ENCODE measurements at places on chromosomes 12 and 14.

DNA sequence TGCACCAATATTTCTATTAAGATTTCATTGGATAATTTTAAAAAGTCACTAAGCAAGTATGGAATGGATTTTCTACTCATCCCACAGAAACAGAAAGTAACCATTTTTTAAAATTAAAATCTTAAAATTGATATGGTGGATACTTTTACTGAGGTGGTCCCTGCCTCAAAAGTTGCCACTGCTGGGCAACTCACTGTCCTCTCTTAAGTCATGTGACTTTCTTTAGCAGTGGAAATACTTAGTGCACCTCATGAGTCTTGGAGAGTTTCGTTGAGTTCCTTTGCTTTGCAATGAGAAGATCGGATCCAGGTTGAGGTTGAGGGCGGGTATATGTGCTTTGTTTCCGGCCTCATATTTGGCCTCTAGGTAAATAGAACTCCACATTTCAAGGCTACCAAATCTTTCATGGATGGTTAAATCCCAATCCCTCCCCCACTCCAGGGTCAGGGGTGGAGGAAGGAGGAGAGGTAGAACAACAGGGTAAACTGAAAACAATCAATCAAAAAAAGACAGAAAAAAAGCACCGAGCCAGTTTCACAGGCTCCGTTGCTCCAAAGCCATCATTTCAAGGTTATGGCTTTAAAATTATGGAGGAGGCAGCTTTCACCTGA is 39.5 kb upstream of the DUSP6 start:
- no peak for DNase-seq

- DNase-seq, result no peak
Measured at GRCh38 chr12:117664169-117664568, 302.7 kb upstream of the NOS1 start.

DNA sequence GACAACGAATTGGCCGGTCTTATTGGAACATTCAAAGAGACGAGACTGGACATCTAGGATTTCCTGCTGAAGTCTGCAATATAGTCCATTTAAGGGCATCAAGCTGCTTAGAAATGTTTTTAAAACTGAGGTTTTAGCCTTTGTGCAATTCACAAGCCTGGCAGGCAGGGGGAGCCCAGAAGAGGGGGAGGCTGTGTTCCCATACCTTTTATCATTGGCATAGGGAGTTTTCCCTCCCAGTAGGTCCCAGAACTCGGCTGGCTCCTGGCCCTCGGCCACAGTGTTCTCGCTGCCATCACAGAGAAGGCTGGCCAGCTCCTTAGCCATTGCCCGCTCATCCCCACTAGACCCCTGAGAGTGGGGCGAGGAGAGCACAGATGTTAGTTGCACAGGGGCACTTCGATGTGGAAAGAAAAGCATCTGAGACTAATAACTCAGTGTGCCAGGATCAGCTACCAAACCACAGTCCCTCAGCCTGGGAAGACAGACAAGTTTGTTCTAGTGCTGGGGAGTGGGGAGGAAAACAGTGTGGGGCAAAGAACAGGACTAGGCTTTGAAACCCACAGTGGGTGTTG is 15.1 kb downstream of the AVIL start:
- peak; percentile 8 for DNase-seq

GRCh38 chr14:100867631-100868315 is 35.7 kb downstream of the RTL1 start:
- no peak for DNase-seq

GRCh38 chr14:103604620-103605019 is 24.4 kb upstream of the KLC1 start:
- no peak for DNase-seq

GRCh38 chr14:76405627-76406026 is 29.7 kb downstream of the ESRRB start:
- DNase-seq, result no peak

DNA sequence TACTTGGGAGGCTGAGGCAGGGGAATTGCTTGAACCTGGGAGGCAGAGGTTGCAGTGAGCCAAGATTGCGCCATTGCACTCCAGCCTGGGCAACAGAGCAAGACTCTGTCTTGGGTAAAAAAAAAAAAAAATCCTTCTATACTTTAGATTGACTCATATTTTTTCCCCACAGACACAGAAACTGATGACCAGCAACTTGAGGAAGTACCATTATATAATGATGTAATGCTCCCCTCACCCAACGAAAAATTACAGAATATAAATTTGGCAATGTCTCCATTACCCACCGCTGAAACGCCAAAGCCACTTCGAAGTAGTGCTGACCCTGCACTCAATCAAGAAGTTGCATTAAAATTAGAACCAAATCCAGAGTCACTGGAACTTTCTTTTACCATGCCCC is 24.3 kb upstream of the SNAPC1 start:
- no peak for DNase-seq

- DNase-seq, result no peak
Measured at GRCh38 chr12:29428633-29429032, 47.7 kb upstream of the ERGIC2 start.

GRCh38 chr14:84825481-84826251 is 704.3 kb upstream of the FLRT2 start:
- no peak for DNase-seq

GRCh38 chr14:64196814-64197411 is 97.3 kb downstream of the ESR2 start:
- no peak for DNase-seq

DNA sequence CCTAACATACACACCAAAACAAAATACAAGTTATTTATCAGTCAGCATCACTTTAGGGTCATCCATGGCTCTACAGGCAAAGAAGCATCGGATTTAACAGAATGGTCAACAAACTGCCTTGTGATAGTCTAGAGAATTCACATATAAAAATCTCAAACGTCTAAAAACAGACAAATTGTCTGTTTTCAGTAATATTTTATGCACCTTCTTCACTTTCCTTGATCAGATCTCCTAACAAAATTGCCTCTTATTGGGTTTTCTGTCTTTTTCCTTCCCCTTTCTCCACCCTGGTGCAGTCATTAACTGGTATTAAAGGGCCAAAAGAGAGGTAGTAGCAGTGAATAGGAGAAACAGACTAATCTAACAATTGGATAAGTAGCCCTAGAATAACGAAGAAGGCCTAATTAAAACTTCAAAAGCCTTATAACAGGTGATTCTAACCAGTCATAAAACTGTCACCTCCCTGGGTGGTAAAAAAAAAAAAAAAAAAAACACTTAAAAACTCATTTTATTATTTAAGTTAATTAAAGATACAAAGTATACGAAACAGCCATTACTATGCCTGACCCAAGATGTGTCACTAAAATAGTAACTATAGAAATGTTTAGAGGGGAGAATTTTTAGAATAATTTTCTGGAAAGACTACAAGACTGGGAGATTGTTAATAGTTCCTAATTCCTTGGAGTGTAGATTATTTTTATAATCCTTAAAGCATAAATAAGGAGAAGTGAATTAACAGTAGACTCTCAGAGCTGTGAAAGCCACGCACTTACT is 1.5 kb downstream of the KIF21A start:
- DNase-seq, result no peak

- DNase-seq, result no peak
Measured at GRCh38 chr12:127820271-127820670, 446.7 kb upstream of the TMEM132C start.

- no peak for DNase-seq
Measured at GRCh38 chr12:60227916-60228315, 632.1 kb downstream of the SLC16A7 start.

DNA sequence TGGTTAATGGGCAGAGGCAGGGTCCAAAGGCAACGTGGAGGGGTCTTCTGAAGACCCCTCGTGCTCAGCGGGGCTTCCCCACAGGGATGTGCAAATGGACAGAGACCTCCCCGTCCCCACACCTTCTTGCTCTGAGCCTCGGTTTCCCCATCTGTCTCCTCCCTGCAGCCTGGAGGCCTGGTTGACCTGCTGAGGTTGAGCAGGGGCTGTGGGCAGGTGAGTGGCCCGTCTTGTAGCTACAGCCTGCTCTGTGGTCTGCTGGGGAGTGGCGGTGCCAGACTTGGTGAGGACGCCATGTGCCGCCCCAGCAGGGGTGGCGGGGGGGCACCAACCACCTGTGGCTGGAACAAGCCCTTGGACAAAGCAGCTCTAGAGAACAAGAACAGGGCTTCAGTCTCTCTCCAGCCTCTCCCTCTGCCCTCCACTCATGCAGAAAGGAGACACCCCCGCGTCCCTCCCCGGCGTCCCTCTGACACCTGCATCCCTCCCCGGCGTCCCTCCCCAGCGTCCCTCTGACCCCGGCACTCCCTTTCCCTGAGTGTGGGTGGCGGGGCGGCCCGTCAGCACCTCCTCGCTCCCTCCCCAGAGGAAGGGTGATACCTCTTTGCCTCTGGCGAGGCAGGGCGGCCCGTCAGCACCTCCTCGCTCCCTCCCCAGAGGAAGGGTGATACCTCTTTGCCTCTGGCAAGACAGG is 83.7 kb downstream of the NOC4L start:
- DNase-seq, result no peak

GRCh38 chr14:78982551-78982950 is 812.4 kb downstream of the NRXN3 start:
- DNase-seq, result no peak

- no peak for DNase-seq
Measured at GRCh38 chr14:101973356-101973755, 9.0 kb downstream of the DYNC1H1 start.

GRCh38 chr14:84546236-84546635 is 983.7 kb upstream of the FLRT2 start:
- no peak for DNase-seq

DNA sequence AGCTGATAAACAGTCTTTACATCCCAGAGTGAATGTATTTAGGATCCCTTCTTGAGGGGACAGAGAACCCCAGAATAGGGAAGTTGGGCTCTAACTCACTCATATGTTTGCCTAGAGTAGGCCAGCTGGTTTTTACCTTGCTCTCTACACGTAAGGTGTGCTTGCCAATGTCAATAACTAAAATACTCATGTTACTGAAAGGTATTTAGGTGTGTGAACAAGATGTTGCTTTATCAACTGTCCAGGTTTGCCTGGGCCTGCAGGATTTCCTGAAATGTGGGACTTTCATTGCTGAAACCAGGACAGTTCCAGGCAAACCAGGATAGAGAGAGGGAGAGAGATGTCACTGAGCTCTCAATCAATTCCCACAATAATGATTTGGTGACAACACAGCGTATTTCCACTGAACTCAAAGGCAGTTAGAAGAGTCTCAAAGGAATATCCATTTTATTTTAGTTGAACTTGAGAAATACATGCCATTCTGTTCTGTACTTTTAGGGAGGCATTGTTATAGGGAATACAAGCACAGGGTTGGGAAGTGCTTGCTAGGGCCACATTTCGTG is 171.7 kb downstream of the NRXN3 start:
- DNase-seq, result no peak

- no peak for DNase-seq
Measured at GRCh38 chr14:70706177-70706576, 64.5 kb downstream of the TTC9 start.

DNA sequence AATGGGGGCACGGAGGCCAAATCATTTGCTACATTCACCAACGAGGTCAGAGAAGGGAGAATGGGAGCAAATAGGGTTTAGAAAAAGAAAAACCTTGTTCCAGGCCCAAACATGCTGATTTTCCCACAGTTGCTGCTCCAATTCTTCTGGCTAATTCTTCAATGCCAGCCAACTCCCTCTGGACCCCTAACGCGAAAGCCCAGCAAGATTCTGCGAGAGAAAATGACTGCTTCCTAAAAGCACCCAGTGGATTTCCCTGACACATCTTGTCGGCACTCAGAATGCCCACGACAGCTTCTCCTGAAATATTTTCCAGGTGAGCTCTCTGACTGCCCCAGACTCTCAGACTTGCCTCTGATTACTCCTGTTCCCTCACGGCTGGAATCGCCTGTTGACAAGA is 689.4 kb downstream of the MED13L start:
- DNase-seq, result no peak

GRCh38 chr12:132824053-132824452 is 4.6 kb downstream of the GOLGA3 start:
- DNase-seq, result no peak

DNA sequence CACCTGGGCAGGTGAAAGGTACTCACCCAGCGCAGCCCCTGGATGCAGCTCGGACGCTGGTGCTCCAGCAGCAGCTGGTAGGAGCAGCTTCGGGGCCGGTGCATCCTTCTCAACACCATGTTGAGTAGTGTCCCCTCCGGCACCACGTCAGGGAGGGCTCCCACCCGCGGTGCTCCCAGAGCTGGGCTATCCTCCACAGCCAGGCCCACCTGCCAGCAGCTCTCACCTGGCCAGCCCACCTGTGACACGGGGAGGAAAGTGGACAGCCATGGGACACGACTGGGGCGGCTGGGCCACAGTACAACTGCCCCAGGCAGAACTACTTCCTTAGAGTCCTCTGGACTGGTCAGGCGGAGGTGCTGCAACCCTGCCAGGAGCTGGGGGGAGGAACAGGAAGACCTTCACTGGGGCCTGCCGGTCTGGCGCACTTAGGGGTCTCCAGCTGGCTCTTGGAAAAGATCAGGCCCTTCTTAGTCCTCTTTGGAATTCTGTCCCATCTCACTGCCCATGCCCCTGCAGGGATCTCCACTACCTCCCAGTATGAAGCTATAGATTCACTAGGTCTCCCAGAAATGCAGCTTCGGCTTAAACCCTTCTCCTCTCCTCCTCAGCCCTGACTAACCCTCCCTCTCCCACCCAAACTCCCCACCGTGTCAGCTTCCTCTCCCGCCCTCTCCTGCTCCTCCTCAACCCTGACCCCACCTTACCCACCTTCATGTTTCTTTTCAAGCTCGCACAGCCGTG is 668 bp downstream of the RAPGEF3 start:
- no peak for DNase-seq

GRCh38 chr14:74886001-74886400 is 4.3 kb downstream of the DLST start:
- no peak for DNase-seq

GRCh38 chr14:33908540-33909223 is 42.2 kb downstream of the EGLN3 start:
- DNase-seq, result no peak

DNA sequence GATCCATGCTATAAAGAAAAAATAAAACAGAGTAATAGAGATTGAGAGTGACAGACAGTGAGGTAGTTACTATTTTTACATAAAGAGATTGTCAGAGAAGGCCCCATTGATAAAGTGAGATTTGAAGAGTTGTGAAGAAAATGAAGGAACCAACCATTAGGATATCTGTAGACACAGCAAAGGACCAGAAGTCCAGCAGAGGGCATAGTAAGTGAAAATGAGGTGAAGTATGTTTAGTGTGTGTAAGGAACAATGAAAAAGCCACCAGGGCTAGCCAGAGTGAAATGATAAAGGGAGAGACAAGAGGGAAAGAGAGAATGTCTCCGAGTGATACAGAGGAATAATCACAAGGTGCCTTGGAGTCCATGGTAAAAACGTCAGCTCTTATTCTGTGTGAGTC is 411.0 kb downstream of the NELL2 start:
- no peak for DNase-seq

- no peak for DNase-seq
Measured at GRCh38 chr14:38074081-38074480, 133.6 kb upstream of the SSTR1 start.

GRCh38 chr14:105487449-105487985 is 831 bp downstream of the CRIP1 start:
- peak; percentile 43 for DNase-seq

DNA sequence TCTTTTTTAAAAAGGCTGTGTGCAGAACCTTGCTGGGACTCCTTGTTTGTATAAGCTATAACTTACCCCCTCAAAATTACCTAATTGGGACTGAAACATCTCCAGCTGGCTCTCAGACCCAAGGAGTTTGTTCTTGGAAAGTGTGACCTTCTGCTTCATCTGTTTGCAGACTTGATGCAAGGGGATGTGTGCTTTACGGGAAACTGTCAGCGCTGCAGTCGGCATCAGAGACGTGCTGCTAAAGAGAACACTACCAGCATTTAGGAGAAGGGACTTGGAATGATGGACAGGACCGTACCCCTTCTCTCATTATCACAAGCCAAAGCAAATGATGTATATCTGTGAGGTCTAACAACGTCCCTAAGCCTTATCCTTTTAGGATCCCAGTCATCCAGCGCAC is 174.2 kb upstream of the PARP11 start:
- no peak for DNase-seq

Data from stimulated activated CD8-positive, alpha-beta memory T cell treated with anti-CD3 and anti-CD28 coated beads, Interleukin-15, amount 100 ng/mL, for 1 hour (primary cell).